Activated CD4-positive, alpha-beta T cell treated with anti-CD3 and anti-CD28 coated beads, Interleukin-2, amount 50 U/mL, for 24 hours (primary cell): ENCODE measurements at places on chromosomes 5 and 9.

DNA sequence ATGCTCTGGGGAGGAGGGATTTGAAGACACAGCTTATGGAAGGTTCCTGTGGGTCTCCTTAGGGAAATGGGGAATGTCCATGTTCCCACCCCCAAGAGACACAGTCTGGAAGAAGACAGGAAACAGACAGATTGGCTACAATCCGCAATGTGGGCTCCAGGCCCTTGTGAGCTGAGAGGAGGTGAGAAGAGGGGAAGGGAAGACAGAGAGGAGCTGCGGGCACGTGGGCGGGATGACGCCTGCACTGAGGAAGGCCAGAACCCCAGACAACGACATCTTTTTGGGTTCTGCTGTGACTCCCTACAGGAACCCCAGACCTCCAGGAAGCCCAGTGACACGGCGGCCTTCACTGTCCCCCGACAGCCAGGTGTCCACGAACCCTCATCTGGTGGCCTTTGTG is 29.9 kb upstream of the NKD2 start:
- no peak for DNase-seq

GRCh38 chr5:5533927-5534326 is 111.5 kb downstream of the ICE1 start:
- DNase-seq = no peak

GRCh38 chr9:72445306-72445995 is 76.0 kb upstream of the TMC1 start:
- DNase-seq = no peak

- no peak for DNase-seq
Observed at GRCh38 chr5:104541141-104541785, 978.7 kb upstream of the NUDT12 start.

DNA sequence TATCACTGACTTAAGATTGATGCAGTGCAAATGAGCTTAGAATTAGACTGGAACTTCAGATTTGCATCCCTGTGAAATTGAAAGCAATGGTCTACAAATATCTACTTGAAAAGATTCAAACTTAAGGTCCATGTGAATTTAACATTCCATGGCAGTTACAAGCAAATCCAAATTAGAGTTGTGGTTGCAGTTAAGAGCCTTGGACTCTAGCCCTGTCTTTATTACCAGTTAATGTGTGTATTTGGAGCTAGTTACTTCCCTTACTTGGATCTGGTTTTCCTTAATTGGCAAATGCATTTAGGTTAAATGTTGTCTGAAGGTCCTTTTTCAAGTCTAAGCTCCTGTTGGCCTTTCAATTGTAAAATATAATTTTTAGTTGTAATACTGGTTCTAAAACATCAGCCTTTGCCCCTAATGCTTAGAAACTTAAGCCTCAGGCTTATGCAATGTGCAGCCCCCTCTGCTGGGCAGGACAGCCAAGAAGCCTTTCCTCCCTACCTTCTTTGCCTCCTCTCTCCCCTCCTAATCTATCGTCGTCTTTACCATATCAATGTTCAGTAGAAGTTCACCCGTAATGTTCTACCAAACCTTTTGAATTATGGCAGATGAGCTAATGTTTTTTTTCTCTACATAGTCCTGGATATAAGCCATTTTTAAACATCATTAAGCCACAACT is 59.5 kb downstream of the ERMP1 start:
- no peak for DNase-seq

DNA sequence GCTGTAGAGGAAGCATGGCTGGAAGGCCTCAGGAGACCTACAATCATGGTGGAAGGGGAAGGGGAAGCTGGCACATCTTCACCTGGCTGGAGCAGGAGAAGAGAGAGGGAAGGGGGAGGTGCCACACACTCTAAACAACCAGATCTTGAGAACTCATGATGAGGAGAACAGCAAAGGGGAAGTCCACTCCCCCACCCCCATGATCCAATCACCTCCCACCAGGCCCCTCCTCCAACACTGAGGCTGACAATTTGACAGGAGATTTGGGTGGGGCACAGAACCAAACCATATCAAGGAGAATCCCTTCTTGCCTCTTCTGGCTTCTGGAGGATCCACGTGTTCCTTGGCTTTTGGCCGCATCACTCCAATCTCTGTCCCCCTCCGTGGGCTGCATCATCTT is 13.1 kb upstream of the CMBL start:
- DNase-seq = no peak

DNA sequence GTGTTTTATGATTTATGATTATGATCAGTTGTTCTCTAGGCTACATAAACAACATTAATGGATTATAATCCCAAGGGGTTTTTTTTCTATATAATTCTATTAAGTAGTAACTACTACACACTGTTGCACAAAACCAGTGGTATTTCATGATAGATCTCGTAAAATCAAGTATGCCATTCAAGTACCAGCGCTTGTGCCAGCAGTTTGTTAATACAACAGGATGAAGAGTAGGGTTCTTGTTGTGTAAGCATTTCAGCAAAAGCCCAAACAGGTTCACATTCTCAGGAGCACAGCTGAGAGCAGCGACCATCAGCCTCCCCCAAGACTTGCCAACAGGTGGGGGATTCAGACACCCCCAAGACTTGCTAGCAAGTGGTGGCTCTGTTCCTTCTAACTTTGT is 88.8 kb downstream of the CTNND2 start:
- no peak for DNase-seq

DNA sequence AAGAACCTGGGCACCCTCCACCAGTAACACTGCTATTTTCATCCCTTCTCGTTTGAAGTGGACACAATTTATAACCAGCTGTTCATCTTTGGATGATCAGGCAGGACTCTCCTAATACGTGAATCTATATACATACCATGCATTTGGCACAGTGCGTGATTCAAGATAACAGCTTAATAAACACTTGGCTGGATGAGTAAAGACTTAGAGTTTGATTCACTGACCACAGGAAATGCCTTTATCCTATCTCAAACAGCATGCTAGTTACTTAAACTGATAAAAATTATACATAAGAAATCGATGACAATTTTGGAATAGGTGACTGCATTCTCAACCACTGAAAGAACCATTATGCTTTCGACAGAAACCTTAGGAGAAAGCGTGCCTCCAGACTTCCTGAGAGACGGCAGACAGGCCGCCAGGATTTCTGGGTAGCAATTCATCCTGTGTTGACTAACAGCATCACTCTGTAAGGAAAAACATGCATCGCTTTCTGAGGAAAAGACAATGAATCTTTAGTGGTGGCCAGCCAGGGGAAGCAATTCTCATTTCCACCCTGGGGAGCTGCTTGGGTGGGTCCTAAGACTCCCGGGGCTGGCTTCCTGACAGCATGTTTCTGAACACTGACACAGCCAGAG is 9.7 kb downstream of the MRPL36 start:
- DNase-seq = no peak

GRCh38 chr5:58469896-58470295 is 10.0 kb upstream of the PLK2 start:
- no peak for DNase-seq
